ENCODE measurements at places on chromosomes 13 and 19.

GRCh38 chr19:41324921-41325639 is 15.1 kb downstream of the CCDC97 start:
- DNase-seq, result no peak

DNA sequence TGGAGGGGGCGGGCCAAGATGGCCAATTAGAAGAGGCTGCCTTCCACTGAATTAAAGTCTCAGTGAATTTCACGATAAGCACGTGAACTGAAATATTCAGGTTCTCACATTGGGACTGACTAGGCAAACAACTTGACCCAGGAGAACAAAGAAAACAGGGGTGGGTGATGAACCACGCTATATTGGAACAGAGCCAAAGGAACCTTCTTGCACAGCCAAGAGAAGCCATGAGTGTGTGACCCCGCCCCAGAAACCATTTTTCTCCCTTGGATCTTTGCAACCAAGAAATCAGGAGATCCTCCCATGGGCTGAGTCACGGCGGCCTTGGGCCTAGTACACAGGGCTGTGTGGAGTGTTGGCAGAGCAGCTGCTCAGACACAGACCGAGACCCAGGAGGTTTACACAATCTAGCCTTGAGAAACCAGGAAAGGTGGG is 36.8 kb downstream of the ERICH4 start:
- no peak for DNase-seq

GRCh38 chr13:52845766-52846566 is 2.5 kb downstream of the PCDH8 start:
- DNase-seq, result no peak

- DNase-seq, result no peak
These were observed 204.5 kb downstream of the PDS5B start for GRCh38 chr13:32790731-32791130.

DNA sequence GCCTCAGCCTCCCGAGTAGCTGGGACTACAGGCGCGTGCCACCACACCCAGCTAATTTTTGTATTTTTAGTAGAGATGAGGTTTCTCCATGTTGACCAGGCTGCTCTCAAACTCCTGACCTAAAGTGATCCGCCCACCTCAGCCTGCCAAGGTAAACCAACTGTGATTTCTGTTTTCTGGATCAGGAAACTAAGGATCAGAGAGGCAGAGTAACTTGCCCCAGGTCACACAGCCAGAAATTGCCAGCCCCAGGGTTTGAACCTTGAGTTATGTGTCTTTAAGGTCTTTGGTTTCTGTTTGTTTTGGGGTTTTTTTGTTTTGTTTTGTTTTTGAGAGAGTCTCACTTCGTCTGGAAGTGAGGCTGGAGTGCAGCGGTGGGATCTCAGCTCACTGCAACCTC is 4.2 kb upstream of the PLIN3 start:
- no peak for DNase-seq

DNA sequence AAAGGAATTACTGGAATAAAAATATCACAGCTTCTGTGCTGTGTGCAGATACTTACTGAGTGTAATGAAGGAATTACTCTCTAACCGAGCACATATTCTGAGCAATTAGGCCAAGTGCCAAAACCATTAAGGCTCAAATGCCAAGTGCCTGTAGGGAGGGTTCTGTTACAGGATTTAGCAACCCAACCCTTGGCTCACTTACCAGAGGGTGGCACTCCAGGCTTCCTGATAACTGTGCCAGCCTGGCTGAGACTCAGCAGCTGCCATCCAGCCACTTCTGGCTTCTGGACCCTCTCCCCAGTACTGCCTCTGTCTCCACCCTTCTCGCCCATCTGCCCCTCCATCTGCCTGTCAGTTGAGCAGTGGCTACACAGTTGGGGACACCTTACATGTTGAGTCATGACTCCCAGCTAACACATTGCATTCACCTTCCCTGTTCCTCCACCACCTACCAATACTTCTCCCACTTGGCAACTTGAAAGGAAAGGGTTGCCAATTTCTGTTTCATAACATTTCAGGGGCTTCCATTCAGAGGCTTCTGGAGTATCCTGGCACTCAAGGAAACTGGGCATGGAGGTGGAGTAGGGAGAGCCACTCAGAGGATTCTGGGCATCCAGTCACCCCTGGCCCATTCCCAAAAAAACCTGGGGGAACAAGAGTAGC is 110.5 kb downstream of the COG6 start:
- no peak for DNase-seq

- no peak for DNase-seq
These were observed 3.4 kb downstream of the ITGBL1 start for GRCh38 chr13:101455863-101456262.

- DNase-seq, result no peak
These were observed 1.6 kb upstream of the PEPD start for GRCh38 chr19:33523167-33523566.

DNA sequence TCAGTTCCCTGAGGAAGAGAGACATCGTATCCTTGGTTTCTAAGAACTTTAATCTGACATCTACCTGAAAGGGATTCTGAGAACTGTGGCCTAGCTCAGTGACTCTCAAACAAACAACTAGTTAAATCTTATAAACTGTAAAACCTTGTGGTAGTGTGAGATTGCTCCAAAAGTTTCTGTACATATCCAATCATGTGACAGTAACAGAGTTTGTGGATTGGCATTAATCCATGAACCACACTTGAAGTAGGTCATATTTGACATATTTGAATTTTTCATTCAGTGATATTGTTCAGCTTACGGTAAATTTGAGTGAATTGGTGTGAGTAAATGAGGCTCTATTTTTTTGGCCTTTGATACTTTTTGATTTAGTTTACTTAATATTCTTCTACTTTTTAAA is 15.0 kb downstream of the TDRD3 start:
- no peak for DNase-seq

DNA sequence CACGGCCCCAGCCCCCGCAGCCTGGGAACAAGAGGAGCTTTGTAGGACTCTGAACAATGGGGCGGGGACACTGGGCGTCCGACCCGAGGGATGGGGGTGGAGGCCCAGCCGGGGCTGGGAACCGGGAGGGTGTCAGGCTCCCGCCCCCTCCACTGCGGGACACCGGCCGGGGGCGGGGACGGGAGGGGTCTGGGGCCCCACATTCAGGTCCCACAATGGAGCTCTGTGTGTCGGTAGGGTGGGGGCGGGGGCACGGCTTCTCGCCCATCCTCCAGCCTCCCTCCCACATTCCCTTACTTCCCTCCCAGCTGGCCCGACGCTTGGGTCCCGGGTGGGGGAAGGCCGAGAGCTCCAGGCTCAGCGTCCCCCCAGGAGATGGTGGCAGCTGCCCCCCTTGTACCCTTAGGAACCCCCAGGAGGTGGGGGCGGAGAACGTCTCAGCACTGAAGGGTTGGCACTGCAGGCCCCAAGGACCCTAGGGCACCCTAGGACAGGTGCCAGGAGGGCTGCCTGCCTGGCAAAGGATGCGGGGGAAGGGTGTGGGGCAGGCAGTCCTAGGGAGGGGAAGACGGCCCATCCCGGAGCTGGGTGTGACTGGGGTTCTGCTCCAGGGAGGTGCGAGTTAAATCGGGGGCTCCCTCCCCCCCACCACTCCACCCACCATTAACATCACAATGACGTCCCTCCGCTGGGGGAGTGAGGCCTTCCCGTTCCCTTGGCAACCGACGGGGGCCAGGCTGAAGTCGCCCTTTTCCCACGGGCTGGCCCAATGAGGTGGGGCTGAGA is 5.3 kb downstream of the TTYH1 start:
- no peak for DNase-seq

GRCh38 chr13:31896427-31896826 is 135.1 kb upstream of the FRY start:
- DNase-seq, result no peak

GRCh38 chr13:102769679-102770078 is 3.9 kb downstream of the TEX30 start:
- DNase-seq, result no peak

DNA sequence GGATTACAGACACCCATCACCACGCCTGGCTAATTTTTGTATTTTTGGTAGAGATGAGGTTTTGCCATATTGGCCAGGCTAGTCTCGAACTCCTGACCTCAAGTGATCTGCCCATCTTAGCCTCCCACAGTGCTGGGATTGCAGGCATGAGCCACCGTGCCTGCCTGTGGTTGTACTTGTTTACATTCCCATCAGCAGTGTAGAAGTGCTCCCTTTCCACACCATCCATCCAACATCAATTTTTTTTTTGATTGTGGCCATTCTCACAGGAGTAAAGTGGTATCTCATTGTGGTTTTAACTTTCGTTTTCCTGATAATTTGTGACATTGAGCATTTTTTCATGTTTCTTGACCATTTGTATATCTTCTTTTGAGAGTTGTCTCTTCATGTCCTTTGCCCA is 1019.4 kb upstream of the SLC10A2 start:
- no peak for DNase-seq

DNA sequence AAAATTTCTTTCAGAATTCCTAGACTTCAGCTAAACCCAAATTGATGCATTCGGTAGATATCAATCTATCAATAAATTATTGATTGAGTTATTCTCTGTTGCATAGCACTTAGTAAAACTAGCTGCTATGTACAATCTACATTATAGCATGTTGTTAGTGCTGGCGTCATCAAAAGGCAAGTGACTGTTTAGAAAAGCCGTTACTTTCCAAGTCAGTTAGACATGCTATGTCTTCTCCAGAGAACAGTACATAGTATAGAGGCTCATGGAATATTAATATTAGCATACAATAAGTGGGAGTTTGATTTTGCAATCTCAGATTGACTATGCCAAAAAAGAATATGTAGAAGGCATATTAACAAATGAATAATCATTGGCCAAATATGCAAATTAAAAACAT is 165.6 kb downstream of the DCT start:
- no peak for DNase-seq

GRCh38 chr19:55694241-55694655 is 19.2 kb downstream of the EPN1 start:
- DNase-seq, result no peak

GRCh38 chr19:6354098-6354674 is 7.1 kb upstream of the CLPP start:
- no peak for DNase-seq

DNA sequence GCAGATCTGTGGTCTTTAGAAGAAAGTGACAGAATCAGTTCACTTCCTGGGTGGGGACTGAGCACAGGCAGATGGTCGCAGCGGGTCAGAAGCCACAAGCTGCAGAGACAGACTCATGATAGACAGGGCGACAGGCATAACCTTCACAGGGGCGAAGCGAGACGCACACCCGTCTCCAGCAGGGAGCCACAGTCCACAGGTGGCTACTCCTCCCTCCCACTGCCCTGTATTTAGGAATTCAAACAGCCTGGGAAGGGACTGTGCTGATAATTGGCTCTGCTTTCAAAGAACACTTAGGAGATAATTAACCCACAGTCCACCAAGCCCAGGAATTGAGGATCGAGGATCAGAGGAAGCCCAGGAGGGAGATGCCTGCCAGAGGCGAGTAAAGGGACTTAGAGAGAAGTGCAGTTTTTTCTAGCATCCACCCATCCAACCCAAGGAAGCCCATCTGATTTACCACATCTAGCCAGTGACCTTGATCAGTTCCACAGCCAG is 23.2 kb downstream of the RFX2 start:
- DNase-seq, result no peak

DNA sequence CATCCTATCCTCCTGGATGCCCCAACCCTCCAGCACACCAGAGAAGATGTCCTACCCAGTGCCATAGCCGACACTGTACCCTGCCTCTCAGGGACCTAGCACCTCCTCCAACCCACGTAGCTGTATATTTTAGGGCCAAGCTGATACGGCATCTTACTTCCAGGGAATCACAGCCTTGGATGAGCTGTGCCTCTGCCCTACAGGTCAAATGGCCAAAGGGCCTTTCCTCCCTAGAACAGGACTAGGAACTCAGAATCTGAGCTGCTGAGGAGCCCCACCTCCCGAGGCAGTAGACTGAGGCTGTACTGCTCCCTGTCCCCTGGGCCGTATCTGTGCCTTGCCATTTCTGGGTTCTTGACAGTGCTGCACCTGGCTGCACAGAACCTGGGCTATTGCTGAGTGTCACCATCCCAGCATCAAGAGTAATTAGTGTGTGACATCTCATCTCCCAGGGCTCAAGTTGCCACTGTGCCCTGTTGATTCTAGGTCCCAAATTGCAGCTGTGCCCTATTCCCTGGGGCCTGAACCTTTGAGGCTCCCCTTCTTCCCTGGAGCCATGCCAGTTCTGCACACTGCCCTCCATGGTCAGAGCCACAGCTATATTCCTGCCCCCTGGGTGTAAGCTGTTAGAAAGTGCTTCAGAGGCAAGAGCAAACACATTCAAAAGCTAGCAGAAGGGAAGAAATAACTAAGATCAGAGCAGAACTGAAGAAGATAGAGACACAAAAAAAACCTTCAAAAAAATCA is 41.0 kb downstream of the VWA8 start:
- no peak for DNase-seq

- DNase-seq, result no peak
These were observed 2841.1 kb upstream of the PCDH20 start for GRCh38 chr13:64256751-64257150.

DNA sequence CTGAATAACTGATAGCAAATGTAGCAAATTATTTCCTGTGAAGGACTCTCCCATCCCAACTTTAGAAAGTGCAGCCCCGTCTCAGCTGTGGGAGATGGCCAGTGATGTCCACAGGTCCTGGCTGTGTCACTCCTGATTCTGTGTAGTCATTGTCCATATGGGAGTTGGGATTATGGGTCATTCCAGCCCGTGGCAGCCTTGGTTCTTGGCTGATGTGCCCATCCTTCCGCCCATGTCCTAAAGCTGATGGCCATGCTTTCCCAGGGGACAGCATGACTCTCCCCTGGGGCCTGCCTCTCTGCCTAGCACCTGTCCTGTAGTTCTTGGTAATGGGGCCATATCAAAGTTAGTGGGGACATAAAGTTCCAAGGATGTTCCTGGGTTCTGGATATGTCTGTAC is 43.9 kb upstream of the C1QTNF9 start:
- DNase-seq, result no peak

Measured in activated naive CD8-positive, alpha-beta T cell treated with anti-CD3 and anti-CD28 coated beads, Interleukin-2, amount 50 U/mL, for 16 hours (primary cell).